ENCODE measurements at places on chromosomes 3 and 15.

DNA sequence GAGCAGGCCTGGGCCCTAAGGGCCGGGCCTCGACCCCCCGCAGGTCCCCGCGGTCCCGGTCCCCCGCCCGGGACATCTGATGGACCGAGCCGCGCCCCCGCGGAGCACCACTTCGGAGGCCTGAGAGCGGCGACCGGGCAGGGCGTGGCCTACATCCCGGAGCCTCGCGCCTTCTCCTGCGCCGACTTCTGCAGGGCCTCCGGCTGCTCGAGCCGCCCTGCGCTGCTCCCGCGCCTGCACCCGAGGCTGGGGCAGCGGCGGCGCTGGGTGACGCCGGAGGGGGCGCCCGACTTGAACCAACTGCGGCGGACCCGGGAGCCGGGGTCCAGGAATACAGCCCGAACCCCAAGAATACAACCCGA is 14.9 kb upstream of the GP9 start:
- peak; percentile 47 for DNase-seq

DNA sequence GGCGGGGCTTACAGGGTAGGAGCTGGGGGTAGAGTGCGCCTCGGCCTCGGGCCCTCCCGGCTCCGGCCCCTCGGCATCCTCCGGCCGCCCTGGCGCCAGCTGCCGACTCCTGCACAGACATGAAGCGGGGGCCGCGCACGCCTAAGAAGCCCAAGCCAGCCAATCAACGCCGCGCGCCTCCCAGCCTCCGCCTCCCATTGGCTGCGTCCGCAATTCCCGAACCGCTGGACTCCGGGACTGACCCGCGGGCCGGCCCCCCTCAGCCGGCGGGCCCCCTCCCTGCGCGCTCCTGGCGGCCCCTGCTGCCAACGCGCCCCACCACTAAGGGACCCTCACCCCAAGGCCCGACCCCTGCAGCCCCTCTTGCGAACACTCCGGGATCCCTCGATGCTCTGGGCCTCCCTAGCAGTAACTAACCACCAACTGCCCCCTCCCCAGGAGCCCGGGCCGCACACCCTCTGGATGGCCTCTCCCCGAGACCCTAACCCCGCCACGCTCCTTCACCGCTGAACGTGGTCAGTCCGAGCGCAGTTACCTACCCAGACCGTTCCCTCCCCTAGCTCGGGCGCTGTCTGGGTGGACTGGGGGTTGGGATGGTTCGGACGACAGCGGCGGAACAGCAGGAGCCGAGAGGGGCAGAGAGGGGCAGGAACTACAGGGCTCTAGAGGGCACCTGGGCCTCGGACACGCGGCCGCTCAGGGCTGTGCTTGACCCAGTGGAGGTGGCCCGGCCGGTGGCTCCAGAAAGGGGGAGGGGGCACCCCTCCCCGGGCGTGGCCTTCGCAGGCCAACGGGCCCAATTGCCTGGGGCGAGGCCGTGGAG is 5.0 kb downstream of the GATA2 start:
- no peak for DNase-seq

- no peak for DNase-seq
These were observed 79.0 kb upstream of the C3orf49 start for GRCh38 chr3:63740116-63740515.

DNA sequence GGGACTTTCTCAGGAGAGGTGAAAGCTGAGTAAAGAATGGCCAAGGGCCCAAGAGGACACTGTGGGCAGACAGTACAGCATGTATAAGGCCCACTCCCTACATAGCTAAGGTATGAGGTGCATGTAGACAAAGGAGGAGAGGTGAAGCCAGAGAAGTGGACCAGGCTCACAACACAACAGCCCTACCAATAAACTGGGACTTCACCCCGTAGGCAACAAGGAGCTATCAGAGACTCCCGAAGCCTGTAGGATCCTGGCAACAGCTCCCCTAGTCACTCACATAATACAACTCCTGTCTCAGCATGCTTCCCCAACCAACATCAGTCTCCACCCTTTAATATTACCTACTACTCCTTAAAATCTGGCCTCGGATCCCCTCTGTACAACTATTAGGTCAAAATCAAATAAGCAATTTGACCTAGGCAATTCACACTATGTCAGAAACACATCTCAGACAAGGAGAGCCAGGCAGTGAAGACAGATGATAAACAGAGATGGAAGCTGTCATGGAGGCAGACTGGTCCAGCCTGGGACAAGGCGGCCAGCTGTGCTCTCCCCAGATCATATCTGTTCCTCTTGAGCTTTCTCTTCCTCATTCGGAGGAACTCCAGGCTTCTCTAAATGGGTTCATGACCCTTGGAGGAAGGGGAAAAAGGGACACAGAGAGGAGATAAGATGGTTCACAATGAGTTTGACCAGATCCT is 1.4 kb downstream of the XXYLT1 start:
- no peak for DNase-seq

GRCh38 chr3:111605018-111605417 is 9.9 kb upstream of the ZBED2 start:
- DNase-seq: no peak

DNA sequence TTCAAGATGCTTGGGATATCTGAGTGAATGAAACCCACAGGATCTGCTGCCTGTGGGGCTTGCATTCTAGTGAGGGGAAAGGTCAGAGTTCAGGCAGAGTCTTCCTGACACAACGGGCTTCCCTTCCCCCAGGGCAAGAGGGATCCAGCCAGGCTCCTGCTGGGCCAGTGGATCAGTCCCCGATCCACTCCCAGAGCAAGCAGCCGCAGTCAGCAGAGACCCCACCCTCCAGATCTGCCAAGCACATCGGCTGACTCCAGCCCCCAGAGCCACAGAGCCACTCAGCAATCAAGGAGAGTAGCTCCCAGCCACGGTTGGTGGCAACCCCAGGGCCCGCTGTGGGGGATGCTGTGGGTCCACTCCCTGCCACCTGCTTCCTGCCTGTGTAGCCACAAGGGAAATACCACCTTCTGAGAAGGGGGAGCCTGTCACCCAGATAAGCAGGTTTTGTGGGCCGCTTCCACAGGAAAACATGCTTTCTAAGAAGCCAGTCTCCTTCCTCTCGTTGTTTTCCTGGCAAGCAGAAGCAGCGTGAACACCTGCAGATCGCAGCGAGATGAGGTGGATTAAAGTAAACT is 44.9 kb downstream of the CPN2 start:
- no peak for DNase-seq

DNA sequence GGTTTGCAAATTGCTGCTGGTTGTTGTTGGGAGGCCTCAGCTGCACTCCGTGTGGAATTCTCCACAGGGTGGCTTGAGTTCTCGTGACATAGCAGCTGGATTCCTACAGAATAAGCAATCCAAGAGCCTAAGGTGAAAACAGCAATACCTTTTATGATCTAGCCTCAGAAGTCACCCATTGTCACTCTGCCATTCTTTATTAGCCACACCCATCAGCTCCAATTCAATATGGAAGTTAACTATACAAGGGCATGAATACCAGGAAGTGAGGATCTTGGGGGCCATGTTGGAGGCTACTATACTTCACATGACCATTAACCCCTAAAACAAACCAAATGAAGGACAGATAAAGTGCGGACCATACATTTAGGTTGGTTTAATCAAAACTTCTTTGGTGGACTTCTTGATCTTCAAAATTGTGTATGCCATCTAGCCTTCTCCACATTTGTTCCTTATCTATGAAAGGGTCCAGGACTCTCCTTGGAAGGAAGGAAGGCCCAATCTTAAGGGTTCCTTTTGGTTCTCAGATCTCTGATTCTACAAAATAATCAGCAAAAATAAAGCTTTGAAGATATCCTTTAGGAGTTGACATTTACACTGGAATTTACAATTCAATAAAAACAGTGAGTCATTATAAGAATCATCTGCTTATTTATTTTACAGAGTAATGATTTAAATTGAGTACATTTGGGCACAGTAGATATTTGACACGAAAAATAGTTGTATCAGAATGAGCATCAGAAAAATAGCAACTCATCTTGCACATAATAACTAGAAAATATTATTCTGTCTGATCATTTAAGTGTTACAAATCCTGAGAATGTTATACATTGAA is 21.5 kb downstream of the CIAO2A start:
- DNase-seq: no peak

GRCh38 chr3:58241306-58242044 is 3.9 kb downstream of the ABHD6 start:
- DNase-seq: no peak

- no peak for DNase-seq
These were observed 55.6 kb upstream of the CGNL1 start for GRCh38 chr15:57320631-57321220.

- DNase-seq: no peak
These were observed 91.6 kb downstream of the RASA2 start for GRCh38 chr3:141578202-141578973.

- DNase-seq: no peak
These were observed 44.6 kb upstream of the VILL start for GRCh38 chr3:37945807-37946530.

- no peak for DNase-seq
These were observed 223.3 kb upstream of the TPRG1 start for GRCh38 chr3:188948281-188948996.

DNA sequence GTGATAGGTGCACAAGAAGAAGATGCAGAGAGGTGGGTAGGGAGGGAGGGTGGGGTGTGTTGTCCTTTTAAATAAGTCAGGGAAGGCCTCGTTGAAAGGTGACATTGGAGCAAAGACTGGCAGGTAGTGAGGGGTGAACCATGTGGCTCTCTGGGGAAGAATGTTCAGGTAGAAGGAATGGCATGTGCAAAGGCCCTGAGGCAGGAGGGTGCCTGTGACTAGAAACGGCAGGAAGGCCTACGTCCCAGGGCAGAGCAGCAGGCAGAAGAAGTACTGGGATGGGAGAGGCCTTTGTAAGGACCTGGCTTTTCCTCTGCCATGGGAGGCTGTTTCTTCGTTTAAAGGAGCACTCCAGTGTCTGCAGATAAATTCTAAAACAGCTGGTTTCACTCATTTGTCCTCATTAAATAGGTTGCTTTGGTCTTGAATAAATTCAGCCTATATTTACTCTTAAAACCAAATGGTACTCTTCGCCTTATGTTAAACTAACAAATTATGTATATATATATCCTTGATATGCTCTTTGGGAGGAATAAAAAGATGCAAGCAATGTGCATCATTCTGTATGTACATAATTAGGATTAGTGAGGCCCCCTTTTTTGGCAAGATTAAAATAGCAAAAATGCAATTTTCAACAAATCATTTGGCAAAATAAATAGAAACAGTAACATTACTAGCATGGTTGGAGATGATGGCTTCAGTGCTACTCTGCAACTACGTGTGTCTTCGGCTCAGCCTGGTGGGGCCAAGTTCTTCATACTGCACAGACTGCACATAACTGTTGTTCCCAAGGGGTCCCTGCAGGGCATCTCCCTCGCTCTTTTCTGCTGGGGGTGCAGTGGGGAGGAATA is 151.4 kb downstream of the KLF13 start:
- no peak for DNase-seq

- no peak for DNase-seq
These were observed 7.2 kb downstream of the MAP2K5 start for GRCh38 chr15:67549736-67550135.

DNA sequence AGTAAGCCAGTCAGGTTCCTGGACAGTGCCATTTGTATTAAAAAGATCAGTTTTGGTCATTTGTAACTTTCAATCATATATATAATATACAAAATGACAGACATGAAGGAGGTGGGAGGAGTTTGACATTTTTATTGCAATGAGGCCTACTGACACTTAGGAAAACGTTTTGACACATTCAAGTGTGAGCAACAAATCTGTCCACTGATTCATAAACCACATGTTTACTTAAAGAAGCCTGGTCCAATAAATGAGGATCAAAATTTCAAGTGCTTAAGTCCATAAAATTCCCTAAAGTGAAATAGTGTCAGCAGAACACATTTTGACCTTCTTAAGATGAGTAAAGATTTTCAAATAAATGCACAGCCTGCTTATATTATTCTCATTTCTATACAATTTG is 137.3 kb downstream of the MECOM start:
- no peak for DNase-seq

DNA sequence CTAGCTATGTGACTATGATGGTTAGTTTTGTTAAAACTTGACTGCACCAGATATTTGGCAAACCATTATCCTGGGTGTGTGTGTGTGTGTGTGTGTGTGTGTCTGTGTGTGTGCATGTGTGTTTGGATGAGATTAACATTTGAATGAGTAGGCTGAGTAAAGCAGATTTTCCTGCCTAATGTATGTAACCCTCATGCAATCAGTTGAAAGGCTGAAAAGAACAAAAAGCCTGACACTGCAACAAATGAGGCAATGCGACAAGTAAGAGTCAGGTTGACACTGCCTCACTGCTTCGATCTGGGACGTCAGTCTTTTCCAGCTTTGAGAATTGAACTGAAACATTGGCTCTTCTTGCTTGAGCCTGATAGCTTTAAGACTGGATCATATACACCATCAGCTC is 643.0 kb downstream of the NAALADL2 start:
- DNase-seq: no peak

- peak; percentile 25 for DNase-seq
These were observed 7.7 kb downstream of the ITPKA start for GRCh38 chr15:41501191-41501917.

DNA sequence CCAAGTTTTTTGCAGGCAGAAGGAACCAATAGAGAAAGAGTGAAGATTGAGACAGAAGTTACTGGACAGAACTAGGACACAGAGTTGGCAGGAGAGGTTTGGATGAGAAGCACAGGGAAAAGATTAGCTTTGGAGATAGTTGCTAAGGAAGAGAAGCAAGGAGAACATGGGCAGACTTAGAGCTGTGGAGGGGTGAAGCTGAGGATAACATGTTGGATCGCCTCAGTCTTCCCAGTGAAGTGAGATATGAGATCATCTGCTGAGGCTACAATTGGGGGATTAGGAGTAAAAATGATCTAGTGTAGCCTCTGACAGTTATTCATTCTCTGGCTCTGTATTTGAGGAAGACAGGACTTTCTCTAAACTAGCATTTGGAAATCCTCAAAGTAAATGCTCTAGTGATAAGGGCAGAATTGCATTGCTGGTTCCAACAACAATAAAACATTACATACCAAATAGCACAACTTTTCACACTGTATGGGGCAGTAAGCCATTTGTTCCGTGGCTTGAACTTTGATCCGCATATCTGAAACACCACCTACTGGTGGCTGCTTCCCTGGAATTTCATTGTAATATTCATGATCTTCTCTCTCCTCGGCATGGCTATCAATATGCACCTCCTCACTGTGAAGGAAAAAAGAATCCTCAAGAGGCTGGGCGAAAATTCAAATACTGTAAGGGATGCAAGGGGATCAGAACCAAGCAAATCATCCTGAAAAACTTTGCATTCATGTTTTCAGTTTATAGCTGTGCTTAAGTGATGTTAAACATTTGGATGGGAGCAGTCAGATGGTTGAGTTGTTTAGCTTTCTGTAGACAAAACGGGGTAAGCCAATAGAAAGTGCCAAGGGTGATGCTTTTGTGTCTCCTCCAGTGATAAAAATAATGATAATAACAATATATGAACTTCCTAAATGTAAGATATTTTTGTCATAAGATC is 22.2 kb upstream of the EID1 start:
- DNase-seq: no peak

GRCh38 chr3:56611364-56611763 is 54.4 kb downstream of the CCDC66 start:
- no peak for DNase-seq

DNA sequence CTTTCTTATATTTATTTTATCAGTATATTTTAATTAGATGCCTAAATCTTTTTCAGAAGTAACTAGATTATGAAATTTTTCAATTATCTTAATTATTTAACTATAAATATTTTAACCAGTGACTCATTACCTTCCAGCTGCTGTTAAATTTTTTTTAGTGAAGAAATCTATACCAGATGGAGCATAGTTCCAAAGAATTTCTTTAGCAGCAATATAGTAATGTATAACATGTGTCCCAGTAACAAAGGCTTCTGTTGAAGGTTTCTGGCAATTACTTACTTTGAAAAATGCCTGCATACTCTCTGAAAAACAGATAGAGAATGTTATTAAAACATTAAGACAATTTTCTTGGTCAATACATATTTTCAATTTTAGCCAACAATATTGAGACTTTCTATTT is 45.1 kb upstream of the CP start:
- no peak for DNase-seq

Measured in stimulated activated CD4-positive, alpha-beta T cell treated with anti-CD3 and anti-CD28 coated beads, Interleukin-15, amount 100 ng/mL, for 48 hours (primary cell).